ENCODE measurements at places on chromosomes 6 and 20. TPM values are rescaled to one million over a fixed set of nuclear protein-coding genes. Genes with fewer than 3 reads are reported as not detected.
A peak's percentile ranks its signal among the peaks of the same experiment; 100 is the strongest.

GRCh38 chr20:43549416-43550065 lies 9.3 kb upstream of the SGK2 start:
- no peaks in the 10 kb centered on the region for H3K36me3 ChIP-seq
- H3K4me1 ChIP-seq = no peaks in the 10 kb centered on the region
- H3K27ac ChIP-seq = no peak overlapping the region
- H3K4me3 ChIP-seq = no peak overlapping the region
- no peak for DNase-seq

- no peaks in the 10 kb centered on the region for H3K4me1 ChIP-seq
- no peaks in the 10 kb centered on the region for H3K27me3 ChIP-seq
- no peak overlapping the region for H3K4me3 ChIP-seq
- DNase-seq = no peak
Measured at GRCh38 chr6:27940766-27941165, 16.3 kb upstream of the OR2B6 start.

DNA sequence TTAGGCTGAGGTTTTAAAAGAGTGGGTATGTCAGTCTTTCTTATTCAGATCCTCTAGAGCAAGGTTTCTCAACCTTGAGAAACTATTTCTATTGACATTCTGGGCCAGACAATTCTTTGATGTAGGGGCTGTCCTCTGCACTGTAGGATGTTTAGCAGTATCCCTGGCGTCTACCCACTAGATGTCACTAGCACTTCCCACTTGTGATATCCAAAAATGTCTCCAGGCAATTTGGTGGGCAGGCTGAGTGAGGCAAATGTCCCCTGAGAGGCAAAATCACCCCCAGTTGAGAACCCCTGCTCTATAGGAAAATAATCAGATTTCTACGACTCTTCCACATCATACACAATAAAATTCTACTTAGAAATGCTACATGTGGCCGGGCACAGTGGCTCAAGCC lies 7.7 kb upstream of the ZKSCAN8 start:
- H3K27ac ChIP-seq = no peak overlapping the region
- peak; percentile 51 for DNase-seq
- H3K36me3 ChIP-seq = peaks cover 5% of the 10 kb centered on the region
- H3K4me3 ChIP-seq = no peak overlapping the region
- H3K4me1 ChIP-seq = peaks cover 18% of the 10 kb centered on the region
- no peaks in the 10 kb centered on the region for H3K27me3 ChIP-seq

DNA sequence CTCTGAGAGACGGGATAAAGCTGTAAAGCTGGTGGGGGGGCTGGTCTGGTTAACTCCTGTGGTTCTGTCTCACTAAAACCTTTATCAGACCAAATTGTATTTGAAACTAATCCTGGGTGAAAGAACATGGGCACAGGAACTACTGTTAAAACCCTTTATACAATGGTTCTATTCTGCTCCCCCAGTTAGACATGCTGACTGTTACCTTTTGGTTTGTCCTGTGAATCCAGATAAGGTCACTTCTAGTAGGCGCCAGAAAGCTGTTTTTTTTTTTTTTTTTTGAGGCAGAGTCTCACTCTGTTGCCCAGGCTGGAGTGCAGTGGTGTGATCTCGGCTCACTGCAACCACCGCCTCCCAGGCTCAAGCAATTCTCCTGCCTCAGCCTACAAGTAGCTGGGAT lies 29.7 kb downstream of the GSTA4 start:
- no peaks in the 10 kb centered on the region for H3K36me3 ChIP-seq
- no peaks in the 10 kb centered on the region for H3K4me1 ChIP-seq
- no peak for DNase-seq
- no peak overlapping the region for H3K27ac ChIP-seq
- no peak overlapping the region for H3K4me3 ChIP-seq
- no peaks in the 10 kb centered on the region for H3K27me3 ChIP-seq

The WFDC5 gene
- not detected for polyA plus RNA-seq

The CLPSL2 gene
- polyA plus RNA-seq = not detected

GRCh38 chr6:130560231-130560630 lies 194.4 kb downstream of the TMEM200A start:
- no peaks in the 10 kb centered on the region for H3K27me3 ChIP-seq
- no peak for DNase-seq
- no peak overlapping the region for H3K4me3 ChIP-seq
- peaks cover 8% of the 10 kb centered on the region for H3K4me1 ChIP-seq
- H3K36me3 ChIP-seq = no peaks in the 10 kb centered on the region
- H3K27ac ChIP-seq = no peak overlapping the region

GRCh38 chr6:11852061-11852651 lies 73.6 kb upstream of the ADTRP start:
- H3K27ac ChIP-seq = no peak overlapping the region
- no peaks in the 10 kb centered on the region for H3K27me3 ChIP-seq
- no peaks in the 10 kb centered on the region for H3K4me1 ChIP-seq
- peak overlapping the region; percentile 27 for H3K4me3 ChIP-seq

The DLK2 gene
- 0.20 TPM for polyA plus RNA-seq

DNA sequence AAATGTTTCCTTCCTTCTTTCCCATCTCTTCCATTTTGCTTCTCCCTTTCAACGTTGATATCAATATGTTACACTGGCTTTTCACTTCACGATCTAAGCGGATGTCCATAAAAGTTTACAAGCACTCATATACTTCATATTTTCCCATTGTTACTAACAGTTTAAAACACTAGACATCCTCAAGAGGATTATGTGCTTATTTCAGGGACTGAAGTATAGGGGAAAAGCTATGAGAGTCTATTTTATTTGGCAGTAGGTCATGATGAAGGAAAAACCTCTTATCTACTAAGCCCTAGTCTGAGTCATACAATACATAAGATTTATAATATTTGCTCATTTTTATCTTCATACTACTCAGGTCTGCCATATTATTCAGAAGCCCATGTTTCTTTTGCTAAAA lies 20.6 kb upstream of the EPB41L2 start:
- no peak for DNase-seq
- no peaks in the 10 kb centered on the region for H3K27me3 ChIP-seq
- H3K4me3 ChIP-seq = no peak overlapping the region
- no peaks in the 10 kb centered on the region for H3K4me1 ChIP-seq
- no peaks in the 10 kb centered on the region for H3K36me3 ChIP-seq

The COL9A1 gene
- polyA plus RNA-seq = not detected

The PAQR8 gene
- polyA plus RNA-seq = 1.3 TPM

DNA sequence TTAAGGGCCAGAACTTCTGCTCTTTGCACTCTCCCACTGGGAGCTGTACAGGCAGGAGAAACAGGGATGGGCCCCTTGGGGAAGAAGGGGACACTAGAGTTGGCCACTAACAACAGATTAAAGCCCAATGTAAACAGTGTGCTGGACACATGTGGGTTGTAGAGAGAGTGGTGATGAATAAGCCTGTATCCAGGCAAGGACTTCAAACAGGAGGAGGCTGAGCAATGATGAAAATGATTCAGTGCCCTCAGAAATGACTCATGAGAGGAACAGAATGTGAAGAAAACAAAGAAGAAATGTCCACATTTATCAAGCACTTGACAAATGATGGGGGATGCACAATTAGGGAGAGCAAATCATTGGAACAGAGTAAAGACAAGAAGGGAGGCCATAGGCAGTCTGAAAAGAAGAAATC lies 242.3 kb downstream of the TBX18 start:
- no peak overlapping the region for H3K4me3 ChIP-seq
- no peaks in the 10 kb centered on the region for H3K4me1 ChIP-seq
- DNase-seq = no peak
- H3K27me3 ChIP-seq = no peaks in the 10 kb centered on the region

- no peak overlapping the region for H3K4me3 ChIP-seq
- DNase-seq = no peak
- no peaks in the 10 kb centered on the region for H3K27me3 ChIP-seq
Measured at GRCh38 chr20:20130399-20130798, 78.1 kb downstream of the CFAP61 start.

GRCh38 chr6:152184917-152185574 lies 377.6 kb downstream of the ESR1 start:
- DNase-seq = peak; percentile 42
- peak overlapping the region; percentile 76 for H3K27ac ChIP-seq
- H3K36me3 ChIP-seq = peaks cover 7% of the 10 kb centered on the region
- peak overlapping the region; percentile 37 for H3K4me3 ChIP-seq

DNA sequence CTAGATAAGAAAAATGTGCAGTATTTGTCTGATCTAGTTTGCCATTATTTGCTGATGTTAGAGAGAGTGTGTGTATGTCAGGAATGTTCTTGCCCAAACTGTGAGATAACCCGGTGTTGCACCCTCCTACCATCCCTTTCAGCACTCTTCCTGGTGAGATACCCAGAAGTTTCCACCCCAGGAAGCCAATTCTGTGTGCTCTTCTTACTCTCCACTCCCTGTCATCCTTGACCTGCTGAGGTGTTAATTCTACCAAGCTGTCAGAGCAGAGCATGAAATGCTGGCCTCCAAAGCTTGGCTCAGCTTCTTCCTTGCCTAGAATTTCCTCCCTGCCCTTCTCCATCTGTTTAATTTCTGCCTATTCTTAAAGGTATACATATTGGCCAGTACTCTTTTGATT lies 237.3 kb upstream of the CNR1 start:
- no peaks in the 10 kb centered on the region for H3K4me1 ChIP-seq
- H3K4me3 ChIP-seq = no peak overlapping the region
- H3K27me3 ChIP-seq = no peaks in the 10 kb centered on the region
- DNase-seq = no peak
- no peaks in the 10 kb centered on the region for H3K36me3 ChIP-seq
- H3K27ac ChIP-seq = no peak overlapping the region

DNA sequence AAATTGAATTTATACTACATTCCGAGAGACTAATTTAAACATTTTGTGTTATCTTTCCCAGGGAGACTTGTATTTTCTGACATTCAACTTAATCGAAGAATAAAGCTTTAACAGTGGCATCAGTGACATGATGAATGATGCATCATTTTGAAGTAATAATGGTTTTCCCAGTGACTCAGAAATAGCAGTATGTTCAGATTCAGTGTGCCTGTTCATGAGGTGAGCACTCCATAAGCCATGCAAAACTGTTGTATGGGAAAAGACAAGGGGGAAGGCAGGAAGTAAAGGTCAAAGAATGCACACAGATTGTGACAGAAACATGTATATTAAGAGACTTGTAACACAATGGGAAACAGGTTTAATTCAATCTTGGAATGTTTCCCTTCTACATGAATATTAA lies 1348.2 kb upstream of the GJE1 start:
- no peaks in the 10 kb centered on the region for H3K4me1 ChIP-seq
- H3K27me3 ChIP-seq = no peaks in the 10 kb centered on the region
- no peak overlapping the region for H3K27ac ChIP-seq
- H3K4me3 ChIP-seq = no peak overlapping the region
- no peaks in the 10 kb centered on the region for H3K36me3 ChIP-seq
- no peak for DNase-seq

The HLA-DMB gene
- polyA plus RNA-seq = 656 TPM

DNA sequence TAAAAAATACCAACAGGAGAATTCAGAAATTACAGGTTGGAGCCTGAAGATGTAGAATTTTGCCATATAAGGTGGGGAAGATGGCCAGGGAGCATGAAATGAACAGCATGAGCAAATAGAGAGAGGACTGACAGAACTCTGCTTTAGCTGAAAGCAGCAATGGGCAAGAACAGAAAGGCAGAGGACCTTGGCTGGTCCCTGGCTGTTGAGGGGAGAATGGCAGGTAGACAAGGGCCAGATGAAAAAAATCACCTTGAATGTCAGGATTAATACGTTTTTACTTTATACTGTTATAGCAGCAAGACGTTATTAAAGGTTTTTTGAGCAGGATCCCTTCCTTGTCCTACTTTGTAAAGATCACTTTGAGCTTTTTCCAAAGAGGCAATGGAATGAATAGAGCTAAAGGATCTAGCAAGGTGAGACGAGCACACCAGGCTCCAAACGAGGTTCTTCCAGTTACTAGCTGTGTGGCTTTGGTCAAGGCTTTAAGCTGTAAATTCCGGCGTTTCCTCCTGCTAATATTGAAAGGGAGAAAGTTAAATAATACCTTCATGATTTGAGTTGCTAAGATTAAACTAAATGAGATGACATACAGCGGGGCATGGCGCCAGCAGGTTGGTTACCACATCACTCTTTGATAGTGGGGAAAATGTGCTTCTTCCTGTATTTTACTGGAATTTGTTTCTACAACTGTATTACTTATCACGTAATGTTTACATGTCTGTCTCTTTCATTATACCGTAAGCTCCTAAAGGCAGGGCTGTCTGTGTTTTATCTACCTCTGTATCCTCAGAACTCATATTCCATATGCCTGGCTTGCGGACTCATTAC lies 776 bp downstream of the PPIL1 start:
- no peak overlapping the region for H3K27ac ChIP-seq
- peaks cover 6% of the 10 kb centered on the region for H3K36me3 ChIP-seq
- DNase-seq = peak; percentile 18
- peaks cover 3% of the 10 kb centered on the region for H3K27me3 ChIP-seq
- H3K4me1 ChIP-seq = peaks cover 15% of the 10 kb centered on the region

DNA sequence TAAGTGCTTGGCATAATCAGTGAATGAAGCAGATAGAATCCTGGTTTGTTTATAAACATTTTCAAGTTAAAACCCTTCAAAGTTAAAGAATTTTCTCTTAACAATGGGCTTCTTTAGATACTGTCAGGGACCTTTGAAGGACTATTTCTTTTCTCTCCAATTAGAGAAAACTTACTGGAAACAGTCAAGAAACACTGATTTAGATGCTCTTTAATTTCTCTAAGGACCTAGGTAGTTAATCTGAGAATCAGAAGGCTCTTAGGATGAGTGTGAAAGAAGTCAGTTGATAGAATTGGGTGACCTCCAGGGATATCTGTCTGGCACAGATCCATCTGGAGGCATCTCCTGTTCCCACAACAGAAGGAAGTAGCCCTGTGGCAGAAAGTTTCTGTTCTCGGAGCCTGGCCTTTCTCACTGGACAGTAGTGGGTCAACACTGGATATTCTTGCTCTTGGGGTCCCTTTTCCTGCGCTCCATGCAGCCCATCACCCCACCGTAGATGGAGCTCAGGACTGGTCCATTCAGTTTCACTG lies 22.5 kb downstream of the KIAA0408 start:
- no peaks in the 10 kb centered on the region for H3K27me3 ChIP-seq
- no peaks in the 10 kb centered on the region for H3K36me3 ChIP-seq
- no peak overlapping the region for H3K27ac ChIP-seq
- no peak for DNase-seq
- no peaks in the 10 kb centered on the region for H3K4me1 ChIP-seq
- no peak overlapping the region for H3K4me3 ChIP-seq

All from B cell (primary cell).